ENCODE measurements at places on chromosomes 1 and 21.

DNA sequence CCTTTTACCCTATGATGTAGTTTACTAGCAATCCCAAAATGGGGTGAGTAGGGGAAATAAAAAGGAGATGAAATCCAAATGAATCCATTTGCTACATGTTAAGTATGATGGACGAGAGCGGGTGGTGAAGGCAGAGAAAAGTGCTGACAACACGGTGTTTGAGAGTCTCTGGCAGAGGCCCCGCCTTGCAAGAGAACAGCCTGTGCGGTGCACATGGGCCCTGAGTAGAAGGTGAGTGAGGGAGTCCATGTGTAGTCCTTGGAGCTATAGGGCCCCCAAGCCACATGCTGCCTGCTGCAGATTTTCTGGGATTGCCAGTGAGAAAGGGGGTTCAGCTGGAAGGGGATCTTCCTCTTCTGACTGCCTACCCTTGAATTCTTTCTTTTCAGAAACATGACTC lies 177.1 kb downstream of the TNR start:
- DNase-seq, result no peak

- peak; percentile 81 for DNase-seq
These were observed 23.1 kb downstream of the DYRK3 start for GRCh38 chr1:206658264-206658980.

DNA sequence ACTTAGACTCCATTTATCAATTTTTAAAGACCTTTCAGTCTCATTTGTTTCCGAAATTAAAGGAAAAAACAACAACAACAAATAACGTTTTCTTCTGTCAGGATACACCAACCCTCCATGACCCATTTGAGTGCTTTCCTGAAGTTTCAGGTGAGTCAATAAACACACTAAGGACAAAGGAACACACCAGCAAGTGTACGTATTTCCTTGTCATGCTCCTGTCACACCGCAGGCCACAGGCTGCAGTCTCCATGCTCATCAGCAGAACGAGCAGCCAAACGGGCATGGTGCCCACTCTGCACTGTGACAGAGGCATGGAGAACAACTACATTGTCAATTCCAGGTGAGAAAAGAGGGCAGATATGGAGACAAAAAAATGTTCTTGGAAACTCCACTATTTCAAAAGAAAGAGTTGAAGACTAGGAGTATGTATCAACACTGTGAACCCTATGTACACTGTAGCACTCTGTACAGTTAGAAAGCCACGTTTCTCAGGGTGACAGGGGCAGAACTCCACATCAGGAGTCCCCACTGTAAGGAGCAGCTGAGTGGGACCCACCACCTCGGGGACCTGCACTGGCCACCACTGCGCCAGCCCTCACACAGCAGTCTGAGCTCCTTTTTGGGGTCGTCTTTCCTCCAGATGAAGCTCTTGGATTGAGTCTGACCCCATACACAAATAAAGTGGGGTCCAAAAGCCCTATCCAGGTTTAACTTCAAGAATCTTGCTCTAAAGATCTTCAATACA lies 2.6 kb downstream of the PTTG1IP start:
- DNase-seq, result no peak

GRCh38 chr1:11338284-11338924 lies 65.4 kb downstream of the UBIAD1 start:
- DNase-seq, result no peak
